GM03348 (cell line): ENCODE measurements at places on chromosomes 7 and 10.

DNA sequence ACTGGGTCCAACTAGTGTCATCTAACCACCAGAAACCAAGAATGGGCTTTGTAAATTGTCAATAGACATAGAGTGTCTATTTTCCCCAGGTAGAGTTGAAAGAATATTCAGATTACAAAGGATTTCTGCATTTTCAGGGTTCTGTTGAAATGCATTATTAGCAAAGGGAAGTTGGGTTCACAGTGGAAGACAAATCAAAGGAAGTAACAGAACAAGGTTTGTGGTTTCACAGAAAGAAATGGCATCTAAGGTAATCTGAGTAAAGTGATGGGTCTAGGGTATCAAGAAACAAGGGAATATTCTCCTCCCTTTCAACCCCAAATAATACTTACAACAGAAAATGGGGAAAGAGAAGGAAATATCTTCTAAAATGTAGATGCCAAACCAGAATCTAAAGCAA is 25.8 kb downstream of the CEP41 start:
- no peak for DNase-seq

- DNase-seq, result no peak
Measured at GRCh38 chr7:124318721-124319450, 286.0 kb upstream of the TMEM229A start.

GRCh38 chr10:31694126-31694685 is 234.4 kb downstream of the ARHGAP12 start:
- no peak for DNase-seq

- DNase-seq, result no peak
Measured at GRCh38 chr7:120867932-120868331, 10.0 kb upstream of the TSPAN12 start.

DNA sequence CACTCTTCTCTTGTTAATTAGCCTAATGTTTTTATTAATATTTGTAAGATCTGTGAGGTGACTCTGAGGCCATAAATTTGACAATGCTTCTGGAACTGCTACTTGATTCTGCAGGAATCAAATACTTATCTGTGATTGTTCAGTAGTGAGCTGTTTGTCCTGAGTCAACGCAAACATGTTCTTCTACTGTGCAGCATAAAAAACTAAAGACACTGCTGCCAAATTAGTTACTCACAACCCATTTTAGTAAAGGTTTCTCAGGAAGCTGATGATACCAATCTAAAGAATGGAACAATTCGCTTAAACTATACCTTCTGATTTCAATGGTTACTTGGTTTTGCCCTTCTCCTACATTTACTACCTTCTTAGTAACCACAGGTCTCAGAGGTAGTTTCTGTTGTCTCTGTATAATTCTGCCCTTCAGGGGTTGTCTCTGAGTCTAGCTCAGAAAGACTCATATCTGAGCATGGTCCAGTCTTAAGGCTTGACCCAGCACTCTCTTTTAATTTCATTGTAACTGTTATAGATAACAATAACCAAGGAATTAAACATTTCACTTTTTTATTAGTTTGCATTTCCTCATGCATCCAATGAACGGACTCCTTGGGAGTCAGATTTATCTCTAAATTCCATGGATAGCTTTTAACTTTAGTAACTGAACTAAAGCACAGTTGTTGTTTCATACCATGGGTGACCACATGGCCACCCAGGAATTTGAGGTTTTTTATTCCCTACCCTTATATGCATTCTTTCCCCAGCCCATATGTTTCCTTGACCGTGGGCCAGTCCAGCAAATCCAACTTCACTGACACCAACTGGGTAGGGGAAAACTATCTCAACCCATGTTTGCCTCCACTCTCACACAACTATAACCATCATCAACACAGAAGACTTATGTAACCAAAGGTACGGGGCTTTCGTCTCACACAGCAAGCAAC is 309.5 kb upstream of the TEX47 start:
- no peak for DNase-seq

DNA sequence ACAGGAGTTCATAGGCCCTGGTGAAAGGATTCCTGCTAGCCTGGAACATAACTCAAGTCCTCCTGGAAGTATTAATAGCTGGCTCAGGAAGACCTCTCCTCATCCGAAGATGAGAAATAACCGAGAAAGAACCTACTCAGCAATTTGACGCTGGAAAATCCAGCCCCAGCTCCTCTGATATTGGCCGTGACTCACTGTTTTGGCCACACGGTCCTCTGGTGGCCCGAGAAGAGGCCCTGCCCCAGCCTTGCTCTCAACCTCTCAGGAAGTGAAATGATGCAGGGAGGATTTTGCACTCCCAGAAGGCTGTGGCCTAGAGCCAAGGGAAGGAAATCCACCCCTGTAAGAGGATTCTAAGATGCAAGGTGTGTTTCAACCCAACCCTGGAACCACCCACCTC is 121.6 kb downstream of the MTPAP start:
- no peak for DNase-seq
